Mesenteric fat pad (tissue), 1 donor: ENCODE measurements at places on chromosomes 7 and 10. TPM values are rescaled to one million over a fixed set of nuclear protein-coding genes. Genes with fewer than 3 reads are reported as not detected.

Gene IL2RA
- 2.4 TPM for total RNA-seq

DNA sequence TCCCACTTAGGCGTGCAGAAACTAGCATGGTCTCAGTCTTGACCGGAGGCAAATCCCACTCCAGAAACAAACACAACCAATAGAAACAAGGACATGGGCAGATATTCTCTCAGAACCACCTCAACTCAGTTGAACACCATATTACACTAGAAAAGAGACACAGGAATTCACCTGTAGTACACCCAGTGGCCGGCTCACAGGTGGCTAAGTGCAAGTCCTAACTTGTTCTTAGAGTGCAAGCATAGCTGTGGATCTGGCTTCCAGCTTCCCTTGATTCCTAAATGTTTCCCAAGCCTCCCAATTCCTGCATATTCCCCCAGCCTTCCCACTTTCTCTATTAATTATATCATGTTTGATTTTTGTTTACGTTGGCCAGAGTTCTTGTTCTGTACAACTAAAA, 164.4 kb downstream of the TPK1 start:
- no peak for DNase-seq

- DNase-seq, result no peak
Measured at GRCh38 chr7:17671956-17672355, 268.3 kb downstream of the SNX13 start.

GRCh38 chr10:71835671-71836595, 15.1 kb downstream of the PSAP start:
- DNase-seq, result no peak

Gene PTPN12
- total RNA-seq, result 111 TPM

DNA sequence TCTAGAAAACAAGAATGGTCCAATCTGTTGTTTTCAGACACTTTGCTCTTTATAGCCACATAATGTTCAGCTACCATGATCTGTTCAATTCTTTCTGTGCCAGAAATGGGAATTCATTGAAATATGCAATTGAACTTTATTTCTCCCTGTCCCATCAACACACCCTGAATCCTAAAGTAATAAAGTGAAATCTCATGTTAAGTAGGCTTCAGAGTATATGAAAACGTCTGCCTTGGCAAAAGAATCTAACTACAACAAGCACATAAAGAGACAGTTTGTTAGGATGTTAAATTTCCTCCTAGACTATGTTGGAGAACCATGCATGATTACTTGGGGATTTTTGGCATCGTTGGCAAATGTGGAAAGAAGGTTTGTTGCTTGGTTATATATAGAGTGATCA, 722.7 kb downstream of the XPNPEP1 start:
- DNase-seq, result no peak

DNA sequence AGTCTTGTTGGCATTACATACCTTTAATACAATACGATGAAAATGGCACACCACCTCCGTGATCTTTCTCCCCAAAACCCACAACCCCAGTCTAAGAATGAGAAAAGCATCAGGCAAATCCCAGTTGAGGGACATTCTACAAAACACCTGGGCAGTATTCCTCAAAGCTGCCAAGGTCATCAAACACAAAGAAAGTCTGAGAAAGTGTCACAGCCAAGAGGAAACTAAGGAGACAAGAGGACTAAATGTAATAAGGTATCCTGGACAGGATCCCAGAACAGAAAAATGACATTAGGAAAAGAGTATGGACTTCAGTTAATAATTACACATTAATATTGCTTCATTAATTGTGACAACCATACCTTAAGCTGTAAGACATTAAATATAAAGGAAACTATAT, 14.5 kb upstream of the FRMD4A start:
- DNase-seq, result no peak

DNA sequence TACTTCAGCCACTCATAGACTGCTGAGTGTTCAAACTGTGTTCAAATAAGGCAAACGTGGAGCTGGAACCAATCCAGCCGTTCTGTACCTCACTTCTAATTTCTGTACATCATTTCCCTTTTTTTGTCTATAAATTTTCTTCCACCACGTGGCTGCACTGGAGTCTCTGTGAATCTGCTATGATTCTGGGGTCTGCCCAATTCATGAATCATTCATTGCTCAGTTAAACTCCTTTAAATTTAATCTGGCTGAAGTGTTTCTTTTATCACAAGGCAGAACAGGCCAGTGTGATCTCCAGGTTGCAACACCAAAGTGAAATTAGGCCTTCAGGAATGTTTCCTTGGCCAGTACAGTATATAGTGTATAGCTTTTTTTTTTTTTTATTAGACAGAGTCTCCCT, 53.5 kb downstream of the DNAJC12 start:
- no peak for DNase-seq

Gene ARMC3
- total RNA-seq, result not detected

Gene C1QL3
- not detected for total RNA-seq

GRCh38 chr7:108618056-108618455, 48.4 kb downstream of the DNAJB9 start:
- DNase-seq, result no peak

DNA sequence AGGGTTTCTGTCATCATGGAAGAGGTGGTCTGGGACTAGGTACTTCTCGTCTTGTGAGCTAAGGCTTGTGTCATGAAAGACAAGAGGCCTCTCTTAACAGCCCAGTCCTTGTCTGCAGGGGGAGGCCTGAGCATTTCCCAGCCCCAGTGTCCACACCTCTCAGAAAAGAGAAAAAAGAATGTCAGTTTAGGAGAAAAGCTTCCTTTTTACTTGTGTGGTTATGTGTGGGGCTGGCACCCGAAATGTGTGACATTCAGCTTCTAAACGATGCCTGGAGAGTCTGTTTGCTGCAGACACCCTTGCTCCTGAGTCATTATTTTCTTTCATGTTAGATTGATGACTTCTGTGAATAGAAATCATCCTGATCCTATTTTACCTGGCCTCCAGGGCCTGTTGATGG, 67.4 kb downstream of the LANCL2 start:
- no peak for DNase-seq

Gene OR2A14
- total RNA-seq, result not detected

Gene NYAP1
- 1.2 TPM for total RNA-seq

DNA sequence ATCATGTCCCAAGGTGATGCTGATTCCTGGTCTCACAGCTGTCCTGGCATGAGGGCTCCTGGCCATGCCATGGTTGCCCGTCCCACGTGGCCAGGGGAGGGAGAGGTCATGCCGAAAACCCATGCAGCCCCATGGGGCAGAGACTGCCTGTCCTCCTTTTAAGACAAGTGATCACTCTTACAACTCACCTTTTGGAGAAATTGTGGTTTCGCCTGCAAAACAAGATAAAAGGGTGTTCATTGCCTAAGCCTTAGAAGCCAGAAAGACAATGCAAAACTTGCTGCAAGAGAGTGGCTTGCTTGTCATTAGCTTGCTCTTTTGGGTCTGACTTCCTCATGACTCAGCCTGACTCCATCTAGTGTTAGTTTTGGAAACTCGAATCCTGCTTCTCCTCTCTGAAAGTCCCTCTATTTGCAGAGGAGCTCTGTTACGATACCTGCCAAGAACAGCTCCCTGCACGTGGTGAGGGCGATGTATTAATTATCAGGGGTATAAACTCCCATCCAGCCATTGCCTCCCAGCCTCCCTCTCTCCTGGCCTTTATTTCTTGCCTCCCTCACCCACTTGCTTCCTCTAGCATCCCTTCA, 26.7 kb downstream of the TMEM273 start:
- DNase-seq, result no peak

- DNase-seq, result no peak
Measured at GRCh38 chr10:93333278-93333978, 148.7 kb downstream of the MYOF start.

DNA sequence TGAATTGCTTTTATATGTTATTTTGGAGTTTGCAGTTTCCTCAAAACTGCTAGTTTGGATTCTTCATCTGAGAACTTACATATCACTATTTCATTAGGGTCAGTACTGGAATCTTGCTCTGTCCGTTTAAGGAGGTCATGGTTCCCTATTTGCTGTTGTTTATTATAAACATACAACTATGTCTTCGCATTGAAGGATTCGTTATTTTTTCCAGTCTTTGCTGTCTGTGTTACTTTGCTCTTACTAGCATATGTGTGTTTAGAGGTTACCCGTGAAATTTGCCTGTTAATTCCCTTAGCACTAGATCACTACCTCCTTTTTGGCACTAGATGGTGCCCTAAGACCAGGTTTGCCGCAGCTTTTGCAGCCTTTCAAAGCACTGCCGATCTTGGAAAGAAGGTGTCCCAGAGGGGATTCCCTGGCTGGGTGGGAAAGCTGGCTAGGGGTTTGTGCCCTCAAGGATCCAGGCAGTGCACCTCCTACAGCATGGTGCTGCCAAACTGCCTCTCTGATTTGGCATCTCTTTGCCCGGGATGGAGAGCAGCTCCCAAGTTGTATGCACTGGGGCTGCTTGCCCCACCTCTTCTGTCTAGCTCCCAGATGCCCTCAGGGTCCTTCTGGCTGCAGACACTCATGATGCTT, 103.1 kb upstream of the APBB1IP start:
- no peak for DNase-seq

Gene VSIR
- total RNA-seq, result 128 TPM

Gene RBAK
- total RNA-seq, result 9.8 TPM

DNA sequence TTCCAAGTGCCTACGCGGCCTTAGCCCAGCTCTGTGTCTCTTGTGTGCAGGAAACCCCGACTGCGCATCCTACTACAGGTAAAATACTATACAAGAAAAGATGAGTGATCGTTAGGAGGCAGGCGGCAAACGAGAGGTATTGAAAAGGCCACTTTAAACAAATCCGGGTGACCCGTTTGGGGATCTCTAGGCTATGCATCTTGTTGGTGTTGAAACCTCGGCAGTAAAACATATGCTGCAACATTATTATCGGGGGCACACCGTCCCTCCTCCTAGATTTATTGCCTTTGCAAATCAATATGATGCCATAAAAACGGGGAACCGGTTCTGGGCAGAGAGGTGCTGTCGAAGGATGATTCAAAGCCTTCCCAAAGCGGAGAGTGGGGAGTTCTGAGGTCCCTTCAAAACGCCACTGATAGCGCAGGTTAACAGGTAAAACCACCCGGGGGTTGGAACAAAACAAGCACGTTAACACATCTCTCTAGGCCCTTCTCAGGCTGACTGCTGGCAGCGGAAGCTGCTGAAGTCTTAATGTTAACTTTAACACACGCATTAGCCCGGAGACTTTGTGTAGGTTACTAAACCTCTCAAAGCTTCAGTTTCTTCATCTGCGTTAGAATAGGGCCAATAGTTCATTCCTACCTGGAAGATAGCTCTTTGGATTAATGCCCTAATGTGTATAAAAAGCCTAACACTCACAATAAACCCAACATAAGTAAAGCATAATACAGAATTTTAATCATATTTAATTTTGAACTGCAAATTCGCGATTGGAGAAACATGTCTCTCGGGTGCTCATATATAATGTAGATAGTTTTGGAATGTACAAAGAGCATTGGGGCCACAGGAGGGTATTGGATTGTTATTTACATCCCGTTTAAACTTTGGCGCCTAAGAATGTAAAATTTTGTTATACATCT, 2.6 kb upstream of the TBX20 start:
- no peak for DNase-seq

- no peak for DNase-seq
Measured at GRCh38 chr10:123536176-123536845, 129.8 kb upstream of the GPR26 start.

Gene ZNF239
- total RNA-seq, result 5.5 TPM

- no peak for DNase-seq
Measured at GRCh38 chr10:43706166-43706565, 57.5 kb upstream of the ZNF32 start.

- no peak for DNase-seq
Measured at GRCh38 chr10:8350250-8350967, 295.9 kb downstream of the GATA3 start.

DNA sequence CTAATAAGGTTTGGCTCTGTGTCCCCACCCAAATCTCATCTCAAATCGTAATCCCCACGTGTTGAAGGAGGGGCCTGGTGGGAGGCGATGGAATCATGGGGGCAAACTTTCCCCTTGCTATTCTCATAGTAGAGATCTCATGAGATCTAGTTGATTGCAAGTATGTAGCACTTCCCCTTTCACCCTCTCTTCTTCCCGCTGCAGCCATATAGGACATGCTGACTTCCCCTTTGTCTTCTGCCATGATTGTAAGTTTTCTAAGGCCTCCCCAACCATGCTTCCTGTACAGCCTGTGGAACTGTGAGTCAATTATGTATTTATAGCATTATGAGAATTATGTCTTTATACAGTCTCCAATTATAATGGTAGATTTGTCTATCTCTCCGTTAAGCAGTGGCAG, 594.5 kb downstream of the ACTR3B start:
- DNase-seq, result no peak

Gene SMKR1
- total RNA-seq, result not detected

Gene GPRIN2
- total RNA-seq, result not detected

GRCh38 chr7:91759205-91759863, 121.2 kb downstream of the MTERF1 start:
- no peak for DNase-seq

GRCh38 chr10:120051671-120052070, 159.1 kb downstream of the SEC23IP start:
- no peak for DNase-seq
